Endothelial cell of umbilical vein (primary cell): ENCODE measurements at places on chromosomes 13 and 19.

GRCh38 chr19:6963244-6963852, 57.9 kb downstream of the MBD3L2B start:
- no peak for DNase-seq

GRCh38 chr19:47158879-47159503, 28.4 kb downstream of the SAE1 start:
- peak; percentile 71 for DNase-seq

- no peak for DNase-seq
Observed at GRCh38 chr13:72754111-72754510, 26.4 kb downstream of the BORA start.

DNA sequence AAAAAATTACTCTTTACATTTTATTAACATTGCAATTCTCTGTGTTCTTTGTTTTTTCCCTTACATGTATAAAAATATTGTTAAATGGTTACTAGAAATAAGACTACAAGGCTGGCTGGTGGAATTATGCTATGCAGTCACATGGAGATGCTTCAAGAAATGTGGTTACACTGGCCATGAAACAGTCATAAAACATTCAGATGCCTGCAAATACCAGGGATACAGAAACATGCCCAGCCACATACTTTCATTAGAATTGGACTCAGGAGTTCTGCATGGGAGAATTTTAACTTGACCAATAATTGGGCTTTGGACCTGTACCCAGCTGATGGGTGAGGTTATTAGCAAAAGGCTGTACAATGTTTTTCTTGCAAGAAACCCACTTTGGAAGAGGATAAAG, 1407.7 kb upstream of the SLC10A2 start:
- DNase-seq, result no peak

DNA sequence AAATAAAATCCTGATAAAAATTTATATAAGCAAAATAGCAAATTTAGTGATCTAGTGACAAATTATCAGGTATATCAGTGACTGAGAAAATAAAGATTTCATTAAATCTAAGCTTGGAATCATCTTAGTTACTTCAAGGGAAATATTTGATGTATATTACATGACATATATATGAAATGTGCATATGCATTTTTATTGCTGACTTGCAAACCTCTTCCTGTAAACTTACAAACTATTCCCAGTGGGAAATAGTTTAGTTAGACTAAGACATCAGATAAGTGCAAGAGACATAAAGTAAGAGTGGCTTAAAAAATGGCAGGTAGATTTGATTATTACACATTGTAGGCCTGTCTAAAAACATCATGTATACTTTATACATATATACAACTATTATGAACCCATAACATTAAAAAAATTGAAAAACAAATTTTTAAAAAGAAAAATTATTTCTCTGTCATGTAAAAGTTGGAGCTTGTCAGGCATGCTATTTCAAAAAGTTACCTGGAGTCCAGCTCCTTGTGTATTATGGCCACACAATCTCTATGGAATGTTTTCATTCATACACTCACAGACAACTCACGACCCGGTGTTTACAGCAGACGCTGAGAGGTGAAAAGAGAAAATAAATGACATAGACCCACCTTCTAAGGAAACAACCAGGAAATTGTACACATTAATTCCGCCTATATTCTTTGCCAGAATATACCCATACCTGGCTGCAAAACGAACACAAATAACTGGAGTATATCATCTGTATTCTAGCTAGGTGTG, 724.5 kb downstream of the SLITRK6 start:
- DNase-seq, result no peak

GRCh38 chr19:57566396-57567265, 7.0 kb upstream of the ZNF550 start:
- DNase-seq, result no peak

DNA sequence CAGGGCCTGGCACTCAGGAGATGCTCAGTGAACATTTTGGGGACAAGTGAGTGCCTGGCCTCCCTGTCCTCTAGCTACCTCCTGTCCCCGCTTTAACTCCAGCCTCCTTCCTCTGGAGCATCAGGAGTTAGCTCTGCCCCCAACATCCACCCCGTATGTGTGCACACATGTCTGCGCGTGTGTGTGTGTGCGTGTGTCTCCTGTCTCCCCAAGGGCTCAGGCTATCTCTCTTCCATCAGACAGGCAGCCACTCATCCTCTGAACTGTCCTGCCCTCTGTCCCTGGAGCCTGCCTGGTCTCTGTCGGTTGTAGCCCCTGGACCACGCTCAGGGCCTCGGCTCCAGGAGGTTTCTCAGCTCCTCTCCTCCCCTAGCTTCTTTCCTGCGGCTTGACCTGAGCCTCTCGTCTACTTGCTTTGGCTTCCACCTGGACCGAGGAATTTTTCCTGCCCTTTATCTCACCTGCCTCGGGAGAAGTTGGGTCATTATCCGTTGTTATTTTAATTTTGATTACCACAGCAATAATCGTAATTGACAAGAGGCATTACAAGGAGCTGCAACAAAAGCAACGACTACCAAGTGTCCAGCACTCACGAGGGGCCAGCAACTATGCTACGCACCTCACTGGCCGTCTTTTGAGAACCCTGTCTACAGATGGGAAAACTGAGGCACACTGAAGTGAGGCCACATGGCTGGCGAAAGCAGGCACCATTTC, 32.0 kb upstream of the ASF1B start:
- DNase-seq, result no peak

DNA sequence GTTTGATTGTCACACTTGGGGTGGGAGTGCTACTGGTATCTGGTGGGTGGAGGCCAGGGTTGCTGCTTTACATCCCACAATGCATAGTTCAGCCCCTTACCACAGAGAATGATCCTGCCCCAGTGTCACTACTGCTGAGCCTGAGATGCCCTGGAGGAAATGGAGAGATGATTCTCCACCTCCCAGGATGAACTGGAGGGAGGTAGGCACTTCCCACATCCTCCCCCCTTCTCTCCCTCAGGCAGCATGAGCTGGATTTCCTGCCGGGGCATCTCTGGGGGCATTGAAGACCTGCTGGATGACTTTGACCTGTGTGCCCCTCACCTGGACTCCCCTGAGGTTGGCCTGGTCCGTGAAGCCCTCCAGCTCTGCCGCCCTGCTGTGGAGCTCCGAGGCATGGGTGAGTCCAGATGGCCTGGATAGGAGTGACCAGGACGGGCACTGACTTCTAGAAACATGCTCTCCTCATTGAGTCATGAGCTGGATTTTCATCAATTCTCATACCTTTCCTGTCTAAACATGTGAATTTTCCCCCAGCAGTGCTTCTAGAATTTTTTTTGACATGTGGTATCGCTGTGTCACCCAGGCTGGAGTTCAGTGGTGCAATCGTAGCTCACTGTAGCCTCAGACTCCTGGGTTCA, 45.3 kb downstream of the NWD1 start:
- no peak for DNase-seq

GRCh38 chr19:51796195-51796679, 1.3 kb downstream of the FPR3 start:
- no peak for DNase-seq

DNA sequence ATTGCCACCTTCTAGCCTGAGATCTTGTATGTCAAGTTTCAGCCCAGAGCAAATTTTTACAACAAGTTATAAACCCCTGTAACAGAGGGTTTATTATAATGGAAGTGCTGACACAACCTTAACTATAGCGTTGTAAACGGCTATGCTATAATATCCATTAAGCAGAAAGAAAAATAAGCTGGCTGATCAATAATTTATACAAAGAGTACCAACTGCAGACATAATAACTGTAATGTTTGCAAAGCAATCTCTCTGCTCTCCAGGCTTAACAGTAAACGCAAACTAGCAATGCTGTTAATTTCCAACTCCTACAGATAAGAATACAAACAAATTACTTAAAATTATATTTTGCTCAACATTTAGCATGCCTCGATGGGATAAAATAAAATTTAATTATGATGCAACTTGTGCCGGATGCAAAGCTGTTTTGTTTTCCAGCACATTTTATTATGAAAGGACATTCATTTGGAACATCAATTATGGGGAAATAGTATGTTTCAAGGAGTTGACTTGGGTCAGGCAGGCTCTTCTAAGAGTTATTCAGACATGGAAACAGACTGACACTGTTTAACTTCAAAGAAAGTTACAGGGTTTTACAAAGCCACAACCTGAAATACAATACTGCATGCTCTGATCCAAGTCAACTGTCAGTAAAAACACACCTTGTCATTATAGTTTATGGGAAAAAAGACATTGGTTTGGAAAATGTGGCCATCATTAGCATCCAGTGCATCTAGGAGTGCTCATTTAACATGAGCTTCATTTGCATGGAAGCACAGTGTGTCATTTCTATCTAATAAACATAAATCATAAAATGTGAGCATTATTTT, 6.6 kb upstream of the DACH1 start:
- no peak for DNase-seq

DNA sequence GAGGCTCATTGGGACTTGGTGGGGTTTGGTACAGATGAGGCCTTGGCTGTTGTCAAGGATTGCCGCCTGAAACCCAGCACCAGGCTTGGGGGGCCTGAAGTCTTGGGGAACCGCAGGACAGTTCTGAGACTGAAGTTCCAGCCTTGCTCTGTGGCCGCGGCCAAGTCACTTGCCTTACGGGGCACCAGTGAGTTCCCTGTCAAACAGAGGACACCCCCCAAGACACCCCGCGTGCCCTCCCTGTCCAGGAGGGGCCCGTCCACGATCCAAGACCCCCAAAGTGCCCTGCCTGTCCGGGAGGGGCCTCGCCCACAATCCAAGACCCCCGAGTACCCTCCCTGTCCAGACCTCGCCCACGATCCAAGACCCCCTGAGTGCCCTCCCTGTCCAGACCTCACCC, 2.5 kb downstream of the CDC34 start:
- DNase-seq, result no peak

DNA sequence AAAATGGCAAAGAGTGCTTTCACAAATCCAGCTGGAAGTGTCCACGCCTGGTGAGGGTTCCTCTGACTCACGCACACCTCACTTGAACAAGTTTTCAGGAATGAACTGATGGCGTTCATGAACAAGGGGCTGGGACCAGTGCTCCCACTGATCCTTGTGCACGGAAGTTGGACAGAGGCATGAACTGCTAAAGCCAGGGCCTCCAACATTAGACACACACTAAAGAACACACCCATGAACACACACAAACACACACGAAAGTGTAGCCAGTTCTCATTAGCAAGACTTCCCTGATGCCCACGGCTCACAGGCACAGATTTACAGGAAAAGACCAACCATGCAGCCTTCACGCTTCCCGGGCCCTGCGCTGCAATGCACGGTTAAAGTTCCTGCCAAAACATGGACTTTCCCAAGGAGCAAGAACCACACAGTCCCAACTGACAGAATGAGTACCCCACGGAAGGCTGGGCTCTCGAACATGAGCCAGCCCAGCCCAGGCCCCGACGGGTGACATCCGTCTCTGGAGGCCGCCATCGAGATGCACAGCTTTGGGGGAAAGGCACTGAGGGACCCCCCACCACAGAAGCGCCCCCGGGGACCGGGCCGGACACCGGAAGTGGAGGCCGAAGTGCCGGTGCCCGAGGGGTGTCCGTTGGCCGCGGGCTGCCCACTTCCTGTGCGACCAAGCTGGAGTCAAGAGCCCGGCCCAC, 808 bp downstream of the DNMT1 start:
- peak; percentile 40 for DNase-seq

DNA sequence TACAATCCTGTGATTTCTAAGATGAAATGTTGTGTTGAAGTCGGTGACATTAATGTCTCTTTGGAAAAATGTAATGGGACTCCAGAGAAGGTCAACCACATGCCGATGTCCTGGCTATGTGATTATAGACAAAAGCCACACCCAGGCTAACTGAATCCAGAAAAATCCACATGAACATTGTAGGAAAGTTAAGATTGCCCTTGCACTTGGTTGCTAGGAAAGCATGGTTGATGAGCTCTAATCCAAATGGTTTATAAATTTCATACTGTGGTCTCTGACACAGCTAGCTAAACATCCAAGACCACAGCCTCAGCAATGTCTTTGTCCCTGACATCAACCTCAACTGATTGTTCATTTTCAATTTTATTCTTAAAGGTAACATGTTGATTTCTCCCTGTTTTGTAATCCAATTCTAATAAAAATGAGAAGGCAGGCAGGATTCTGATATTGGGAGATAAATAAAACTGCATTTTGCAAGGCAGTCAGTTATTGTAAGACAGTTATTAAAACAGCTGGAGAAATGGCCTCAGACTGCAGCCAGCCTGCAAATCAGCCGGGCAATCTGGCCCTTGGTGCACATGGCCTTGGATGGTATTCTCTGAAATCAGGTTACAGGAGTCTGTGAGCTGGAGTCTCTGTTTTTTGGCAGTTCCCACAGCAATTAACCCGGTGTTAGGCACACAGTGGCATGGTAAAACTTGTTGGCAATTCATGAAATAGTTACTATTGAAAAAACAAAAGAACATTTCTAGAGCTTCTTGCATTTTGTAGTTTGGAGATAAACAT, 93.9 kb downstream of the STARD13 start:
- no peak for DNase-seq

DNA sequence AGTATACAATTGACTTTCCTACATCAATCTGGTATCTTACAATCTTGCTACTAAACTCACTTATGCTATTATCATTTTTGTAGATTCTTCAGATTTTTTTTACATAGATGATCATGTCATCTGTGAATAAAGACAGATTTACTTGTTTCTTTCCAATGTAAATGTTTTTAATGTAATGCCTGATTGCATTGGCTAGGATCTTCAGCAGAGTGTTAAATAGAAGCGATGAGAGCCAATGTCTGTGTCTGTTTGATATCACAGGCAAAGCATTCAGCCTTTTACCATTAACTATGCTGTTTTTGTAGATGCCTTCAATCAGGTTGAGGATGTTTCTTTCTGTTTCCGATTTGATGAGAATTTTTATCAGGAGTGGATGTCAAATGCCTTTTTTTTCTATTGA, 19.2 kb downstream of the SLAIN1 start:
- no peak for DNase-seq

DNA sequence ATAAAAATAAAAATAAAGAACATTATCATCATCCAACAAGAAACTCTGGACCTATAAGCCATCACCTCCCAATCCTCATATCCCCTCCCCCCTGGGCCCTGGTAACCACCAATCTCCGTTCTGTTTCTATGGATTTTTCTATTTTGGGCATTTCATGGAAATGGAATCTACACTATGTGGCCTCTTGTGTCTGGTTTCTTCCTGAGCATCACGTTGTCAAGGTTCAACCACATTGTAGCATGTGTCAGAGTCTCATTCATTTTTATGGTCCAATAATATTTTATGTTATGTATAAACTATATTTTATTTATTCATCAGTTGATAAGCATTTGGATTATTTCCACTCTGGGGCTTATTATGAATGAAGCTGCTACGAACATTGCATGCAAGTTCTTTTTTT, 26.9 kb downstream of the SULT2B1 start:
- DNase-seq, result no peak

GRCh38 chr13:109687559-109688448, 98.6 kb downstream of the IRS2 start:
- DNase-seq, result no peak

- DNase-seq, result no peak
Observed at GRCh38 chr13:92390217-92390616, 836.4 kb upstream of the GPC6 start.

DNA sequence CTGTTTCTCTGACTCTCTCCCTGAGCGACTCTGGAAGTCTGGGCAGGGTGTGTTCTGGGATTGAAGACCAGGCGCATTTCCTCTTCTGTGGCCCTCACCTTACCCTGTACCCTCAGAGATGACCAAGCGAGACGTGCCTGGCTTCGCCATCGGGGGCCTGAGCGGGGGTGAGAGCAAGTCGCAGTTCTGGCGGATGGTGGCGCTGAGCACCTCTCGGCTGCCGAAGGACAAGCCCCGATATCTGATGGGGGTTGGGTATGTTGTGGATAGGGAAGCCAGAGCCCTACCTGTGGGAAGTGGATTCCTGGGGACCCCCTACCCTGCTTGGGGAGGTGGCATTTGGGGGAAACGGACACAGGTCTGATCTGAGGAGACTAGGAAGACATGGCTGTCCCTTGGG, 5.8 kb upstream of the DNM2 start:
- DNase-seq, result no peak
